ENCODE measurements at places on chromosomes 5 and 9.

- DNase-seq = no peak
These were observed 3.9 kb downstream of the NIPAL4 start for GRCh38 chr5:157463621-157464518.

- no peak for DNase-seq
These were observed 30.0 kb upstream of the SLC6A19 start for GRCh38 chr5:1171340-1171941.

- no peak for DNase-seq
These were observed 150.2 kb downstream of the RXRA start for GRCh38 chr9:134476272-134476941.

- DNase-seq = no peak
These were observed 896.6 kb downstream of the TLE1 start for GRCh38 chr9:80792726-80793125.

GRCh38 chr5:115354246-115354645, 57.8 kb upstream of the CCDC112 start:
- no peak for DNase-seq

- no peak for DNase-seq
These were observed 1.1 kb upstream of the SPIN1 start for GRCh38 chr9:88387036-88387551.

GRCh38 chr5:76199336-76200318, 116.4 kb downstream of the SV2C start:
- no peak for DNase-seq

GRCh38 chr5:39053189-39053588, 21.0 kb downstream of the RICTOR start:
- DNase-seq = no peak

DNA sequence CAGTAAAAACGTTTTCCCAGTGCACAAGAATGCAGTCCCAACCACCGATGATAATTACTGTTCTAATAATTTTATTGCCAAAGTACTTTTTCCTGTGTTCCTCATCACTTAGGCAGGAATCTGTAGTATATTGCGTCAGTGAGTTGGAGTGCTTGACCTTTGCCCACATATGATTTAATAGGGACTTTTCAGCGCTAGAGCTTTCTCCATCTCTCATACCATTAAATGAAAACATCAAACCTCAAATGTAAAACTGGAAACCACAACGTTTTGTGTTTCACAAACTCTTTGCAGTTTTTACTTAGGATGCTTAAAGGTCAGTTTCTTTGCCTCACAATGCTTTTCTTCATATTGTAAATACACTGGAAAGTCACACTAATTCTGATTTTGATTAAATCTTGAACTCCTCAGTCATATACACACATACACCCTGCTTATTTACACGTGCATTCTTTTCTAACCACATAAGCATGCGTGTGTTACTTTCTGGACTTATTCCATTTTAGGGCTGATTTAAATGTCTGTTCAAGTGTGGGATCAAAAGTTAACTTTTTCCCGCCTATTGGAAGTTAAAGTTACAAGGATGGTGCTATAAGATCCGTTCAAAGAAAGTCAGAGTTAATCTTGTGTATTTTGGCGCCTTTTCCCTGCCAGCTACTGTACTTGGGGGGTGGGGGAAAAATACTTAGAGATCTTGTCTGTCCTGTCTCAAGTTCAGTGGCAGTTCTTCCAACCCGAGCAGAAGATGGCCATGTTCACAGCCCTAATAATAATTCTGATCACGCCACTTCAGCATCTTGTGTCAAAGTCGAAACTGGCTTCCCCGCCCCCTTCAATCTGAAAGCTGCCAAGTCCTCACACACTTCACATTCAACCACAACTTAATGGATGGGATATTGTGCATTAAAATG, 6.6 kb upstream of the NFIB start:
- DNase-seq = no peak

DNA sequence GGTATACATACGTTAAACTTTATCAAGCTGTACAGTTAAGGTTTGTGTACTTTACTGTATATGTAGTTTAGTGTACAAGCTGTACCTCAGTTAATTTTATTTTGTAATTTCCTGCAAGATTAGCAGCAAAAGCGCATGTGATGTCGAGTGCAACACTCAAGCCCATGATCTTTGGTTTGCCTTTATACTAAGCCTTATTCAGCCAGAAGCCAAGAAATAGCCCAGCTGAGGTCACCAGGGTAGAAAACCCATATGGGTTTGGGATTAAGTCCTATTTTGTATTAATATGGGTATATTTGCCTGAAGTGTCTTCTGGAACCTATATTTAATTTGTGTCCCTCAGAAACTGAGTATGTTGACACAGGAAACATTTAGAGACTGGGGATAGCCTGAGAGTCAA, 59.3 kb downstream of the ZFAND5 start:
- peak; percentile 8 for DNase-seq

DNA sequence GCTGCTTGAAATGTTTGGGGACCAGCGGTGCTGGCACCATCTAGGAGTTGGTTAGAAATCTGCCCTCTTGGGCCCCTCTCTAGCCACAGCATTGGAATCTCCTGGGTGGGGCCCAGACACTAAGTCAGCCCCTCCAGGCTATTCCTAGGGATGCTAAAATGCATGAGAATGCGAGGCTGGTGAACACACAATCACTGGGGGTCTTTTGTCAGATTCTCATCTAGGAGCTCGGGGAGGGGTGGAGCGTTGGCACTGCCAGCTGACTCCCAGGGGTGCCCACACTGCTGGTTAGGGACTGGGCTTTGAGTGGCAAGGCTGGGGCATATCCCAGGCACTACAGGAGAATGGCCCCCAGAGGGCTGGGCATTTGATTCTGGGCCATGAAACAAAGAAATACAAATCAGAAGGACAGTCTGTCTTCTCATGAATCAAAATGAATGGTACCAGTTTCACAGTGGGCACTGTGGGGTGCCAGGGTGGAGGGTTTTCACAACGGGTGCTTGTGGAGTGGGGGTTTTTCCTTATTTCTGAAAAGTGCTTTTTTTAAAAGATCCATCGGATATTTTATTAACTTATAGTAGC, 127.8 kb upstream of the RAPGEF1 start:
- no peak for DNase-seq

- no peak for DNase-seq
These were observed 50.3 kb downstream of the NSUN2 start for GRCh38 chr5:6582507-6583048.

- DNase-seq = no peak
These were observed 25.3 kb downstream of the ARSB start for GRCh38 chr5:78959767-78960166.

DNA sequence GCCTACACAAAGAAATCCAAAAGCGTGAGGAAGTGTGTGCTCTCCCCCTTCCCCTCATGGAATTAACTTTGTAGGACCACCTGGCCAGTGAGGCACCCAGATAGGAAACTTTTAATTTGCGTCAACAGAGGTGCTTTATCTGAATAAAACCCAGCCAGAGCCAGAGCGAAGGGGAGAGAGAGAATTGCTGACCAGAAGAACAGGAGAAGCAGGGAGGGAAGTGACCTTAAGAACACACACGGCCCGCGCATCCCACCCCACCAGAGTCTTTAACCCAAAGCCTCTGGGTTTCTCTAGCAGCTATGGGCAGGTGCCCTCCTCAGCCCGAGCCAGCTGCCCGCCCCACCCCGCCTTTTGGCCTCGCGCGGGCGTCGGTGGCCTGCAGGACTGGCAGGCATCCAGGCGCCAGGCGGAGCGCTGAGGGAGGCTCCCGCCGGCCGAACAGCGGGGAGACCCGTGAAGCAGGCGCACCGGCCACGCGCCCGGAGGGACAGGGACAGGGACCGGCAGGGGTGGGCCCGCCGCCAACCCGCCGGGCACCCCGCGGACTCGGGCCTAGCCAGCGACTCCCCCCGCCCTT, 580 bp downstream of the ERAP1 start:
- no peak for DNase-seq

DNA sequence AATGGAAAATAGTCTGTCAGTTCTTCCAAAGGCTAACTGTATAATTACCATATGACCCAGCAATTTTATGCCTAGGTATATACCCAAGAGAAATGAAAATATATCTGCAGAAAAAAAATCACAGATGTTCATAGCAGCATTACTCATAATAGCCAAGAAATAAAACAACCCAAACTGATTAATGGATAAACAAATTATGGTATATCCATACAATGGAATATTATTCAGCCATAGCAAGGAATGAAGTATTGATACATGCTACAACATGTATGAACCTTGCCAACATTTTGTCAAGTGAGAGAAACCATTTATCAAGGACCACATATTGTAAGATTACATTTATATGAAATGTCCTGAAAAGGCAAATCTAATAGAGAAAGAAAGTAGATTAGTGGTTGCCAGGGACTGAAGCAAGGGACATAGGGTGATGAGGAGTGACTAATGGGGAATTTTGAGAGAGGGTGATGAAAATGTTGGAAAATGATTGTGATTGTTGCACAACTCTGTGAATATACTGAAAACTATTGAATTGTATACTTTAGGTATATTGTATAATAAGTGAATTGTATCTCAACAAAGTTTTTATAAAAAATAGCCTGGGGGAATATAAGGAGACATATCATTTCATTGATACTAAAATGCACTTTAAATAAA, 114.4 kb downstream of the PBX3 start:
- no peak for DNase-seq

DNA sequence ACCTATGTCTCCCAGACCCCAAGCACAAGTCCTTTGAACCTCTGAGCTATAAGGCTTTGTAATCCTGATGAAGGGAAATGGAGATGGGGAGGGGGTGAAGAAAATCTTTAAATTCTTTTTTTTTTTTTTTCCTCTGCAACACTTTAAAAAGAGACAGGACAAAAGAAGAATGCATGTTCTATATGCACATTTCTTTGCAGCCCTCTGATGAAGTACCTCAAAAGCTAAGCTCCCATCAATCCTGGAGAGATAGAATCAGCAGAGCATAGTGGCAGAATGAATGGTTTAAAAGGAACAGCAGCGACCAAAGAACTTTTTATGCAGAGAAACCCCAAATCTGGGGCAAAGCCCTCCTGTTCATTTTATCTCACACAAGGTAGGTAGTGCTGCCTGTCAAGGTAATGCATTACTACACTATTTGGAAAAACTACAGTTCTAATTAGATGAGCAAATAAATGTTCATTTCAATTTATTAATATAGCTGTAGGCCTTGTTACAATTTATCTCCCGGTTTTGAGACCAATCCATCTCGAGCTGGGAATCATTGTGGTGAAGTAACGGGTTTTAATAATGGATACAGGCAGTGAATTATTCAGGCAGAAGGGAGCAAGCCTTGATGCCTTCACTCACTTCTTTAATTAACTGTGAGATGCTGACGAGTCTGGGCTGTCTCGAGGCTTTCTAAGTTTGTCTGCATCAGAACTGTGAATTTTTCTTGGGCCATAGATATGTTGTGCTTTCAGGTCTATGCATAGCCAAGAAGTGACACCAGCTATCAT, 173.5 kb upstream of the ZNF608 start:
- DNase-seq = no peak

DNA sequence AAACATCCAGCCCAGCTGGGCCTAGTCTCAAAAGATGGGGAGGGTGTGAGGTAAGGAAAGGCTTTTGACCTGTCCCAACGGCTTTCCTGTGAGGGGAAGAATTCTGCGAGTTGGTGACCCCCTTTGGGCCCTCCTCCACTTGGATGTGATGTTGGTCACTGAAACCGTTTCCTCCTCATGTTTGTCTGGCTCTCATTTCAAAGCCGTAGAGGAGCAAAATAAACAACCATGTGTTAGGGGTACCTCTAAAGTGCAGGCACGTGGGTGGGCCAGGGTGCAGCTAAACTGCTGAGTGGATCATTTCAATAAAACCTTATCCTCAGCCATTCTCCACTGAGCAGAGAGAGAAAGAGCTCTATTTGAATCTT, 84.3 kb upstream of the MELK start:
- no peak for DNase-seq

DNA sequence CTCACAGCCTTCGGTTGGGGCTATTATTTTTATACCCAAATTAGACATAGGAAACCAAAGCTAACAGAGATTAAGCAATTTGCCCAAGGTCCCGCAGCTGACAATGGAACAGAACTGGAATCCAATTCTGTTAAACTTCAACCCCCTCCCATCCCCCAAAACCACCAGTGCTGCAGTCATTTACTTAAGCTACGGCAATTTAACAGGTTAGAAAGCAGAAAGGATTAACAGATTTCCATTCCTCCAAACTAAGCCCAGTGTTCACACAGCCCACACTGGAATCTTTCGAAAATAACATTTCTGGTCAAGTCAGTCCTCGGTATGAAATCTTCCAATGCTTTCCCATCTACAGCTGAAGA, 1023.1 kb upstream of the DMAC1 start:
- no peak for DNase-seq

- no peak for DNase-seq
These were observed 25.6 kb upstream of the POU4F3 start for GRCh38 chr5:146313027-146313426.

GRCh38 chr5:116572350-116573278, 2.0 kb downstream of the SEMA6A start:
- no peak for DNase-seq

GRCh38 chr5:41240985-41241384, 27.7 kb upstream of the C6 start:
- DNase-seq = no peak

Measured in immature natural killer cell (primary cell).